Cardiac septum (tissue), 1 donor: ENCODE measurements at places on chromosomes 1 and 21.

DNA sequence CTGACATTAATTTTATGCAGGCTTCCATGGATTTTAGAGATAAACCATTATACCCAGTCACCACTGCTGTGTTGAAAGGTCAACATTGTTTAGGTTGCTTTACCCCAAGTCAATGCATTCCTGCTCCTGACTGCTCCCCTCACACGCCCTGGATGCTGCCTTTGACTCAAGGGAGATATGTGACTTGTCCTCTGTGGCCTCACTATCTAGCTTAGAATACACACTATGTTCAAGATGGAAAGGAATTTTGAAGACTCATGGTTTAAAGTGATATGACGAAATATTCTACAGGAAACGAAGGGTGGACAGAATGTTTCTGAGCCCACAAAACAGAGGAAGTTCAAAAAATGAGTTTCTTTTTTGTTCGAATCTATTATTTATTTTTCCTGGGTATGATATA, 170.4 kb upstream of the NR5A2 start:
- DNase-seq = no peak

DNA sequence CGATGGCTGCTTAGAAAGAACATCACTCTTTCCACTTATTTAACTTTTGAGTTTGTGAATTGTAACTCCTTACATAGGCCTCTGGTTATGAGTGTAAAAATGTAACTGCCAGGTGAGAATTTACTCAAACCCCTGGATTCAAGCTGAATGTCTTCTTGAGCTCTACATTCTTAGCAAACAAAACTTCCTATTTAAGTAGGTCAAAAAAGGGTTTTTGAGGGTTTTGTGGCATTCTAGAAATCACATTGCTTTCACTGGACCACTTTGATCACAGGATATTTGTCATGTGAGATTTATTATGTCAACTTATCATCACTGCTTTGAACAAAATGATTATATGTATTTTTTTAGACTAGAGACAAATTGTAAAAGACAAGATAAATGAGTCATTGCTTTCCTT, 5.7 kb downstream of the IL23R start:
- no peak for DNase-seq

GRCh38 chr1:210236840-210237409, 4.3 kb downstream of the SERTAD4 start:
- no peak for DNase-seq

GRCh38 chr1:39949891-39950290, 5.1 kb upstream of the MFSD2A start:
- DNase-seq = no peak

DNA sequence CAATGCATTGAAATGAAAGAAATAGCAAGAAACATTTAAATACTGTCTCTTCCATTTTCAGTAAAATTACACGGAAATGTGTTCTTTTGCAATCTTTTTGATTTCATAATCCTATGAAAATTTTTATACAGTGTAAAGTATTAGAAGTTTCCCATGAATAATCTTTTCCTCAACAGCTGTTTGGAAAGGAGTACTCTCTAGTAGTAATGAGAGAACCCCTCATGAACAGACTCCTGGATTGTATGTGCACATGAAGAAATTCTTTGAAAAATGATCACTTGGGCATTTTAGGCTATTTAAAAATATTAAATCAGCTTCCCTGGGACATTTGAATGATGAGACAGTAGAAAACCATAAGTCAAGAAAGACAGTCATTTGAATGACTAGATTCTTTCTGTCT, 64.4 kb downstream of the LHX9 start:
- no peak for DNase-seq

DNA sequence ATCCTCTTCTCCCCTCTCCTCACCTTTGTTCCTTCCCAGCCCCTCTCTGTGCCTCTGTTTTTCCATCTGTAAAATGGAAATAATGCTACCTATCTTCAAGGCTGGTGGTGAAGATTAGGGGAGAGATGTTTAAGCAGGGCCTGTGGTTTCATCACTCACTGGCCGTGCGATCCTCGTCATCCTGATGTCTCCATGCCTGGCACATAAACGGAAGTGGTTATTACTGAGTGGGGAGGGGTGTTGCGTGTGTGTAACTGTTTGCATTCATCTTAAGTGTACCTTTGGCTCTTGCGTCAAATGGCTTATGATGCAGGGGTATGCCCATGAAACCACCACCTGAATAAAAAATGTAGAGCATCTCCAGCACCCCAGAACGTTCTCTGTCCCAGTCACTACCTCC, 17.2 kb upstream of the C1QA start:
- DNase-seq = no peak

DNA sequence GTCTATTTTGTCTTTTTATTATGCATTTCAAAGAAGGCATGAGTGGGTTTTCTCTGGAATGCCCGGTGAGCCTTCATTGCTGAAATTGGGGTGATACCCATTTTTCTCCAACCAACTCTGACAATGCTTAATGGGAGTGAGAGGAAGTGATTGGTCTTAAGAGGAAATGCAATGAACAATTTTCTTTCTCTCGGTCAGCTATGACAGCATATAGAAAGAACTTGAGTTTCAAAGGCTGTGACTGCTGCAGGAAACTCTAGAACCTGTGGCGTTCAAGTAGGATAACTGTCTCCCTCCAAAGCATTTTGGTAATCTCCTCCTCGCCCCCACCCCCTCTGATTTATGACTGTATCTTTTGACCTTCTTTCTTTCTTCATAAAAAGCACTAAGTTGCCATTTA, 155.9 kb downstream of the LYPLAL1 start:
- no peak for DNase-seq

DNA sequence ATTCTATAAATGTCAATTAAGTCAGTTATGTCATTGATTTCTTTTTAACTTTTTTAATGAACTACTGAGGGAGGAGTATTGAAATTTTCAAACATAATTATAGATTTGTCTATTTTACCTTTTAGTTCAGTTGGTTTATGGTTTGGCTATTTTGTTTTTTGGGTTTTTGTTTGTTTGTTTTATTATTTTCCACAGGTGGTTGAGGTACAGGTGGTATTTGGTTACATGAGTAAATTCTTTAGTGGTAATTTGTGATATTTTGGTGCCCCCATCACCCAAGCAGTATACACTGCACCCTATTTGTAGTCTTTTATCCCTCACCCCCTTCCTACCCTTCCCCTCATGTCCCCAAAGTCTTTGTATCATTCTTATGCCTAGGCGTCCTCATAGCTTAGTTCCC, 9.5 kb downstream of the TDRD5 start:
- DNase-seq = no peak

GRCh38 chr1:235063068-235063765, 65.4 kb downstream of the TOMM20 start:
- no peak for DNase-seq

DNA sequence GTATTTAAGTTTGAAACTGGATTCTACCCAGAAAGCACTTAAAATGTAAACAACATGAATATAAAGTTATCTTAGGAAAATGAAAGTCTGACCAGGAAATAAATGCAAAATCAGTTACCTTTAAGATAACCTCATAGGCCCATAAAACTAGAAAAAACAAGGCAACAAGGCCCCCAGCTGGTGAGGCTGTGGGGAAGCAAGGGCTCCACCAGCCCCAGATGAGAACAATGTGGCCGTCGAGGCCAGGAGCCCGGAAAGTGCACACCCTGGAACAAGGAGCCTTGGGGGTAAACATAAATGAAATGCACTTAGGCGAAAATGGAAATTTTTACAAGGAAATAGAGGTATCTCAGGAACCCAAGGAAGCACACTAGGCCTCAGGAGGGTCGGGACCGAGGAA, 37.9 kb upstream of the BMP8B start:
- no peak for DNase-seq

GRCh38 chr1:110544753-110545152, 25.8 kb upstream of the KCNA10 start:
- no peak for DNase-seq

- no peak for DNase-seq
These were observed 10.0 kb upstream of the PADI4 start for GRCh38 chr1:17297991-17298390.

DNA sequence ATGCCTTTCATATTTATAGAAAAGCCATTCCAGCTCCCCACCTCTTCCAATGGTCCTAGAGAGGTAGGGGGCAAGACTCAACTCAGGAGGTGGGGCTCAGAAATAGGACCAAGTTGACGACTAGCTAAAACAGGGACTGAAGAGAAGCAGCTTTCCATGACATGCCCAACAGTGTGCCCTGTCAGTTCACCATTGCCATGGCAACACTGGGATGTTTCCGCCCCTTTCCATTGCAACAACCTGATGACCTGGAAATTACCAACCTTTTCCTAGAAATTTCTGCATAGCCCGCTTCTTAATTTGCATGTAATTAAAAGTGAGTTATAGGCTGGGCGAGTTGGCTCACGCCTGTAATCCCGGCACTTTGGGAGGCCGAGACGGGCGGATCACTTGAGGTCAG, 22.4 kb upstream of the INTS3 start:
- no peak for DNase-seq

DNA sequence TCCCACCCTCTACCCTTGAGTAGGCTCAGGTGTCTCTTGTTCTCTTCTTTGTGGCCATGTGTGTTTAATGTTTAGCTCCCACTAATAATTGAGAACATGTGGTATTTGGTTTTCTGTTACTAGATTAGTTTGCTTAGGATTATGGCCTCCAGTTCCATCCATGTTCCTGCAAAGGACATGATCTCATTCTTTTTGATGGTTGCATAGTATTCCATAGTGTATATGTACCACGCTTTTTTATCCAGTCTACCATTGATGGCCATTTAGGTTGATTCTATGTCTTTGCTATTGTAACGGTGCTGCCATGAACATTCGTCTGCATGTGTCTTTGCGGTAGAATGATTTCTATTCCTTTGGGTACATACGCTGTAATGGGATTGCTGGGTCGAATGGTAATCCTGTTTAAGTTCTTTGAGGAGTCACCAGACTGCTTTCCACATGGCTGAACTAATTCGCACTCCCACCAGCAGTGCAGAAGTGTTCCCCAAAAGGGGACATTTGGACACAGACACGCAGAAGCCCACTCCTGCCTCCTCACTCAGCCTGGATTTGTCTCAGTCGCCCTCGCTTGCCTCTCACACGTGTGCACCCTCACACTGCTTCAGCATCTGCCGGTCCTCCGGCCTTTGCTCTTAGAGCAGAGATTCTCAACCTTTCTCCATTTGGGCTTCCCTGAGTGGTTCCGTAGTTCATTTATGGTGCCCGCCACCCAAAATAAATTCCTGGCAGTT, 3.7 kb downstream of the MX2 start:
- DNase-seq = no peak

- no peak for DNase-seq
These were observed 99.0 kb downstream of the ZBTB18 start for GRCh38 chr1:244150071-244150470.

DNA sequence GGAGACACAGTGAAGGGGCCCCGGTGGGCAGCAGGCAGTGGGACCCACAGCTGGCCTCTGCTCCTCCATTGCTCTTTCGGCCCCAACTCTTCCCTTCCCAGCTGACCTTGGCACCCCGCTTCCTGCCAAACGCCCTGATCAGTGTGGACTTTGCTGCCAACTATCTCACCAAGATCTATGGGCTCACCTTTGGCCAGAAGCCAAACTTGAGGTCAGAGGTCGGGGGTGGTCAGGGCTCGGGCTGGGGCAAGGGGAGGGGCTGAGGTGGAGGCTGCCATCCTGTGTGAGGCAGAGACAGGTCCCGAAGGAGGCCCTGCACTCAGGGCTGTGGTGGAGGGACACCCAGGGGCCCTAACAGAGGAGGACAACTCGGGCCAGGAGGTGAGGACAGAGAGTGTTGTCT, 13.7 kb downstream of the PODN start:
- DNase-seq = peak; percentile 47

DNA sequence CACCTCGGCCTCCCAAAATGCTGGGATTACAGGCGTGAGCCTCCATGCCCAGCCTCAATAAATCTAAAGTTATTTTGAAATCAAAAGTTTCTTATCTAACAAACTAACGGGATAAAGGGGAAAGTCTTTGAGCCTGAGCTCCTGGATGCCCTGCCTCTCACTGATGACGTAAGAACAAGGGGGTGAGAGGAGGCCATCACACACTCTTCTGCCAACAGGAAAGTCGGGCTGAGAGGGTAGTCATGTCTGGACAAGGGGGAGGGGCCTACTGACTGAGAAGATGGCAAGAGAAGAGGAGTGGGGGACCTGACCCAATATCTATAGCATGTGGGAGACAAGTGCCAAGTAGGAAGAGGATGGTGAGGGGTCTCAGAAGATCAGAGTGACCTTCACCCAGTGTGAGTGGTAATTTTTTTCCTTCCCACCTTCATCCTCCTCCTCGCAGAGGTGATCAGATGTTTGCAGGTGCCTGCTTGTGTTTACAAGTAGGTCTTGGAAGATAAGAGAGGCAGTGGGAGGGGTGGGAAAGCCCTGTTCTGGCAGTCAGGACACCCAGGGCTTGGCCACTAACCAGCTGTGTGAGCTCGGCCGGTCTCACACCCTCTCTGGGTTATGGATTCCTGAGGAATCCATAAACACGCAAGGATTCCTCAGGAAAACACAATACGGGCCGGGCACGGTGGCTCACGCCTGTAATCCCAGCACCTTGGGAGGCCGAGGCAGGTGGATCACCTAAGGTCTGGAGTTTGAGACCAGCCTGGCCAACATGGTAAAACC, 9.6 kb downstream of the UQCRHL start:
- DNase-seq = no peak

DNA sequence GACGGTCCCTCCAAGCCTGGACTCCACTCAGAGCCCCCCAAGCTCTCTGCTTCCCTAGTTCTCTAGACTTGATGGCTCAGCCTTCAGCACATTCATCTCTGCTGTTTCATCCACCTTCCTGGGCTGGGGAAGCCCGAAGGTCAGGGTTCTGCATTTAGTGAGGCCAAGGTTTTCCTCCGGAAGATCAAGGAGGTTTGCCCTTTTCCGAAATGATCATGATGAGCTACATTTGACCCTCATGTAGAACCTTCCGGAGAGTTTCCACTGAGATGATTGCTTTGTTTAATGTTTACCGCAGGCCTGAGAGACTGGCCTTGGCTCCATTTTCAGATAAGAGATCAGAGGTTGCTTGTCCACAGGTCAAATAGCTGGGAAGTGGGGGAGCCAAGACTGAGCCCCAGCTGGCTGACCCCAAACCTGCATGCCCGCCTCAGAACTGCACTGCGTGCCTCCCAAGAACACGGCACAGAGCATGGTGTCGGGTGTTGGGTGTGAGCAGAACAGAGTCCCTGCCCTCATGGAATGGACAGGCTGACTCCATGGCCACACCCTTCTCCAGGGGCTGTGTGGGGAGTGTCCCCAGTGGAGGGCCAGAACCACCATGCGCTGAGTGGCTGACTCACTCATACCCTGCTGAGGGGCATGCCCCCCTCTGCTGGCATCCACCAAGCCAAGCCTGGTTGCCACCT, 200.8 kb upstream of the TMEM51 start:
- DNase-seq = no peak

- no peak for DNase-seq
These were observed 154.4 kb downstream of the HHAT start for GRCh38 chr1:210482945-210483617.
